ENCODE measurements at places on chromosomes 6 and 20. TPM values are rescaled to one million over a fixed set of nuclear protein-coding genes. Genes with fewer than 3 reads are reported as not detected.

CBLN4 gene
- not detected for total RNA-seq

SLC2A10 gene
- 41.8 TPM for total RNA-seq

HLA-DRB5 gene
- total RNA-seq: not detected

KCNB1 gene
- total RNA-seq: not detected

CAP2 gene
- 6.7 TPM for total RNA-seq

GOPC gene
- 37.5 TPM for total RNA-seq

LAMA5 gene
- total RNA-seq: 16.3 TPM

AARS2 gene
- total RNA-seq: 15.3 TPM

HELZ2 gene
- 30.1 TPM for total RNA-seq

LY6G6C gene
- not detected for total RNA-seq

SLPI gene
- not detected for total RNA-seq

PHACTR1 gene
- total RNA-seq: not detected

ECI2 gene
- 190 TPM for total RNA-seq

ZSCAN16 gene
- 0.89 TPM for total RNA-seq

SDCBP2 gene
- 3.9 TPM for total RNA-seq

ELMO2 gene
- total RNA-seq: 32.3 TPM

TRIM40 gene
- not detected for total RNA-seq

PROKR2 gene
- total RNA-seq: not detected

RFX6 gene
- total RNA-seq: not detected

LTB gene
- not detected for total RNA-seq

BTN1A1 gene
- total RNA-seq: not detected

CFAP61 gene
- total RNA-seq: not detected

ANGPT4 gene
- total RNA-seq: not detected

SSTR4 gene
- total RNA-seq: not detected

OR2B3 gene
- total RNA-seq: not detected

CRISP3 gene
- not detected for total RNA-seq

CCR6 gene
- not detected for total RNA-seq

PKIG gene
- 143 TPM for total RNA-seq

MATN4 gene
- not detected for total RNA-seq

SLC25A27 gene
- not detected for total RNA-seq

SLC44A4 gene
- total RNA-seq: not detected

LPA gene
- not detected for total RNA-seq

FOXQ1 gene
- not detected for total RNA-seq

SNX5 gene
- total RNA-seq: 80.5 TPM

TPX2 gene
- 108 TPM for total RNA-seq

DNAH8 gene
- total RNA-seq: not detected

L3MBTL1 gene
- 6.6 TPM for total RNA-seq

DST gene
- total RNA-seq: 127 TPM

LRRN4 gene
- not detected for total RNA-seq

SAMD5 gene
- 1.2 TPM for total RNA-seq

RAB32 gene
- 161 TPM for total RNA-seq

GMDS gene
- total RNA-seq: 6.6 TPM

VWA7 gene
- total RNA-seq: not detected

KCNK5 gene
- total RNA-seq: not detected

C6orf15 gene
- total RNA-seq: not detected

TRDN gene
- total RNA-seq: not detected

BANF2 gene
- total RNA-seq: not detected

LHFPL5 gene
- not detected for total RNA-seq

NHSL1 gene
- total RNA-seq: 0.89 TPM

NFATC2 gene
- total RNA-seq: not detected

VIP gene
- not detected for total RNA-seq

HLA-DOA gene
- total RNA-seq: not detected

SLA2 gene
- total RNA-seq: not detected

CNBD2 gene
- 2.0 TPM for total RNA-seq

TRIM38 gene
- 7.5 TPM for total RNA-seq

RCAN2 gene
- 11.7 TPM for total RNA-seq

PRSS16 gene
- 2.8 TPM for total RNA-seq

TFAP2D gene
- total RNA-seq: not detected
